A673 (cell line): ENCODE measurements at places on chromosomes 12 and 14. TPM values are rescaled to one million over a fixed set of nuclear protein-coding genes. Genes with fewer than 3 reads are reported as not detected.

The ASCL1 gene
- not detected in 2 replicates for total RNA-seq

- no peaks in the 10 kb centered on the region for H3K36me3 ChIP-seq
- no peak overlapping the region for H3K4me3 ChIP-seq
- no peaks in the 10 kb centered on the region for H3K4me1 ChIP-seq
- H3K27ac ChIP-seq = no peak overlapping the region
- DNase-seq = no peak
Measured at GRCh38 chr14:96053600-96054381, 14.6 kb downstream of the C14orf132 start.

DNA sequence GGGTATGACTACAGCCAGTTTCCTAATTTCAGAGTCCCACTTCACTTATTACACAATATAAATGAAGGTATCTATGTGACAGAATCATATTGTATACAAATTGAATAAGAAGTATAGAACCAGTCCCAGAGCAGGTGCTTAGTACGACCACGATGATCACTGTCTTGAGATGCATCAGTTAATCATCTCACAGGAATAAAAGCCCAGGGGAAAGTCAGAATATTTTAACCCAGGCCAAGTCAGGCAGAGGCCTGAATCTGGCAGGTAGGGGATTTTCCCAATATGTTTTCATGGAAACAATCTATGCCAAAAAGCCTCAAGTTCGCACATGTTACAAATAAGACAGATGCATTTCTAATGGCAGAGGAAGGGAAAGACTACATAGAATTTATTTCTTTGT, 758.4 kb downstream of the BCL11B start:
- H3K27ac ChIP-seq = no peak overlapping the region
- H3K4me3 ChIP-seq = no peak overlapping the region
- H3K36me3 ChIP-seq = no peaks in the 10 kb centered on the region
- DNase-seq = no peak
- no peaks in the 10 kb centered on the region for H3K27me3 ChIP-seq
- no peaks in the 10 kb centered on the region for H3K4me1 ChIP-seq

The ACSM4 gene
- not detected in 2 replicates for total RNA-seq
